ENCODE measurements at places on chromosomes 1 and 21.
A peak's percentile ranks its signal among the peaks of the same experiment; 100 is the strongest.

- no peaks in the 10 kb centered on the region for H3K27me3 ChIP-seq
- H3K36me3 ChIP-seq = peaks cover 19% of the 10 kb centered on the region
- peaks cover 15% of the 10 kb centered on the region for H3K4me1 ChIP-seq
- no peak overlapping the region for H3K27ac ChIP-seq
Observed at GRCh38 chr1:112614460-112615065, 4.4 kb downstream of the ST7L start.

- no peaks in the 10 kb centered on the region for H3K4me1 ChIP-seq
- H3K27ac ChIP-seq = no peak overlapping the region
- DNase-seq = no peak
- H3K4me3 ChIP-seq = no peak overlapping the region
- peaks cover 12% of the 10 kb centered on the region for H3K36me3 ChIP-seq
Observed at GRCh38 chr1:197130677-197131304, 15.7 kb downstream of the ASPM start.

GRCh38 chr1:167169642-167170041, 51.0 kb upstream of the POU2F1 start:
- H3K4me3 ChIP-seq = no peak overlapping the region
- H3K36me3 ChIP-seq = no peaks in the 10 kb centered on the region
- no peak for DNase-seq

DNA sequence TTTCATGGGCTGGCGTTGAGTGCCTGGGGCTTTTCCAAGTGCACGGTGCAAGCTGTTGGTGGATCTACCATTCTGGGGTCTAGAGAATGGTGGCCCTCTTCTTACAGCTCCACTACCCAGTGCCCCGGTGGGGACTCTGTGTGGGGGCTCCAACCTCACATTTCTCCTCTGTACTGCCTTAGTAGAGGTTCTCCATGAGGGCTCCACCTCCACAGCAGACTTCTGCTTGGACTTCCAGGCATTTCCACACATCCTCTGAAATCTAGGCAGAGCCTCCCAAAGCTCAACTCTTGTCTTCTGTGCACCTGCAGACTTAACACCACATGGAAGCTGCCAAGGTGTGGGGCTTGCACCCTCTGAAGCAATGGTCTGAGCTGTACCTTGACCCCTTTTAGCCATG, 82.1 kb downstream of the CCDC18 start:
- DNase-seq = no peak
- H3K4me3 ChIP-seq = no peak overlapping the region
- H3K36me3 ChIP-seq = peaks cover 62% of the 10 kb centered on the region
- no peaks in the 10 kb centered on the region for H3K4me1 ChIP-seq
- H3K27ac ChIP-seq = no peak overlapping the region

- H3K27ac ChIP-seq = no peak overlapping the region
- no peaks in the 10 kb centered on the region for H3K4me1 ChIP-seq
- peaks cover 20% of the 10 kb centered on the region for H3K36me3 ChIP-seq
Observed at GRCh38 chr21:32459972-32460371, 47.5 kb downstream of the EVA1C start.

GRCh38 chr1:153602749-153603148, 10.2 kb downstream of the S100A16 start:
- no peak for DNase-seq
- H3K27ac ChIP-seq = no peak overlapping the region
- H3K4me1 ChIP-seq = peaks cover 10% of the 10 kb centered on the region
- no peaks in the 10 kb centered on the region for H3K27me3 ChIP-seq
- no peaks in the 10 kb centered on the region for H3K36me3 ChIP-seq

DNA sequence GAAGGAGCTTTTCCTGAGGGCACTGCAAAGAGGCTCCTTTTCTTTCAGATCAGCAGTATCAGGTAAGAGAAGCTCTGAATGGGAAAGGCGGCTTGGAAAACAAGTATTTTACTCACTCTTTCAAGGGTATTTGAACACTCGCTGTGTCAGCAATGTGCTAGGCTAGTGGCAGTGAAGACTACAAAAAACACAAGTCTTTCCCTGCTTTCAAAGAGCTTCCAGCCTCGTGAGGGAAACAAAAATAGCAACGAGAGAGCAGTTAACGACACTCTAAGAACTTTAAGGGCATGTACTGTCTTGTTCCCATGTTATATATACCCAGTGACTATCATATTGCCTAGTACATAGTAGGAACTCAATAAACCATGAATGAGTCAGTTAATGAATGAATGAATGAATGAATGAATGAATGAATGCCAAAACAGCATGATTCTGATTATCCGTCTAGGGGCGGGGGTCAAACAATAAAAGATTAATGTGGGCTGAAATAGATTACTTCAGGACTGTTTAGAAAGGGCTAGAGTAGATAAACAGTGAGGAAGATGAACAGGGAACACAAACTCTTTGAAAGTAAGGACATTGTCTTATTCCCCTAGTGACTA, 14.2 kb upstream of the MCOLN3 start:
- no peaks in the 10 kb centered on the region for H3K36me3 ChIP-seq
- H3K27ac ChIP-seq = no peak overlapping the region
- H3K4me1 ChIP-seq = peaks cover 10% of the 10 kb centered on the region
- peak overlapping the region; percentile 82 for H3K4me3 ChIP-seq

- H3K4me1 ChIP-seq = peaks cover 61% of the 10 kb centered on the region
- no peaks in the 10 kb centered on the region for H3K27me3 ChIP-seq
- peaks cover 11% of the 10 kb centered on the region for H3K36me3 ChIP-seq
- peak overlapping the region; percentile 64 for H3K27ac ChIP-seq
- H3K4me3 ChIP-seq = no peak overlapping the region
Observed at GRCh38 chr1:43835082-43836021, 98.2 kb upstream of the ARTN start.

DNA sequence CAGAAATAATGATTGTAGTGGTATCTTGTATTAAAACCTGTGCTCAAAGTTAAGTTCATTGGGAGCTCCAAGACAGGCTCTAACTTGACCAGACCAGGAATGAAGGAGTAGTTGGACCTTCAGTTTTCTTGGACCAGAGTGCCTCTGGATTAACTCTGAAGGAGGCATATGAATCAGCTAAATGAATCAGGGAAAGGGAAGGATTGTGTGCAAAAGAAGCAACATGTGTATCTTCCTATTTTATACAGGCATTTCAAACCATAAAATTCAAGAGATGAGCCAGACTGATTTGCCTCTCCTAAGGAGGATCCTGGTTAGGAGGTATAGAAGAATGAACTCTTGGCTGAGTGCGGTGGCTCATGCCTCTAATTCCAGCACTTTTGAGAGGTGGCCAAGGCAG, 71.4 kb downstream of the CC2D1B start:
- H3K4me1 ChIP-seq = peaks cover 2% of the 10 kb centered on the region
- no peak overlapping the region for H3K4me3 ChIP-seq
- H3K36me3 ChIP-seq = no peaks in the 10 kb centered on the region
- DNase-seq = no peak
- no peak overlapping the region for H3K27ac ChIP-seq

DNA sequence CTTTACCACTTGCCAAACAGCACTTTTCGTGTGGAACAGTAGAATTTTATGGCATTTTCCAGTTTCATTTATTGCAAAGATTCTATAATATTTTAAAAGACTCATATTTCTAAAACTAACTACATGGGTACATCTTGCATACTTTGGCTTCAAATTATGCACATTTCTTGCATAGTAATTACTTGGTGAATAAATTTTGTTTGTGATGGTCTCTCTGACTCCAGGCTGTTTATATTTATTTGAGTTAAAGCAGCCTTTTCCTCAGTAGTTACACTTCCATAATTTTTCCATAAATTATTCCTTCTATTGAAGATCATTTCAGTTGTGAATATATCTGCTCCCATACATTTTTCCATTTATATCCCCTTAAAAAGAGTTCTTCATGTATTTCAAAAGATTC, 6.9 kb upstream of the NHLH2 start:
- H3K27me3 ChIP-seq = peaks cover 33% of the 10 kb centered on the region
- H3K27ac ChIP-seq = no peak overlapping the region
- no peaks in the 10 kb centered on the region for H3K4me1 ChIP-seq
- H3K4me3 ChIP-seq = no peak overlapping the region
- no peaks in the 10 kb centered on the region for H3K36me3 ChIP-seq

DNA sequence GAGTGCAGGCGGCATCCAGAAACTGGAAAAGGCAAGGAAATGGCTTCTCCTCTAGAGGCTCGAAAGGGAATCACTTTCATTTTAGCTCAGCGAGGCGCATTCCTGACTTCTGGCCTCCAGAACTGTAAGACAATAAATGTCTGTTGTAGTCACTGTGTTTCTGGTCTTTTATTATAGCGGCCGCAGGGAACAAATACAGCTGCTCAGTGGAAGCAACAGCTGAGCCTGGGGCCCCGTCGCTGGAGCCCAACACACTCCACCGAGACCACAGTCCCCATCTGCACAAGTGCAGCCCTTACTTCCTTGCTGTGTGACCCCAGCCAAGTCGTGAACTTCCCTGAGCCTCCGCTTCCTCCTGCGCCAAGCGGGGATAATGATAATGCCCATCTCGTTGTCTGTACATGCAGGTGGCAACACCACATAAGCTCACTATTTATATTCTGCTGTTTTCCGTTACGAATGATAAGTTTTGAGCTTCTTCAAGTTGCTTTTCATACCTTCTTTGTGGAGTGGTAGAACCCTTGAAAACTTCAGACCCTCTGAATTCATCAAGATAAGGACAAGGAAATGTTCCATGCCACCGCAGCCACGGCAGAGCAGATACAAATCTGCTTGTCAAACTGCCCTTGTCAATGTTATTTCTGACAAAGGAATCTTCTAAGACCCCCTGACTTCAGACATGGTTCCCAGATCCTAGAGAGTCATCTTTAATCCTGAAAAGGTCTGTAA, 3.2 kb upstream of the LAPTM5 start:
- H3K27me3 ChIP-seq = no peaks in the 10 kb centered on the region
- peak overlapping the region; percentile 46 for H3K27ac ChIP-seq
- no peak for DNase-seq
- peaks cover 5% of the 10 kb centered on the region for H3K36me3 ChIP-seq

GRCh38 chr1:113768916-113769600, 9.8 kb upstream of the PHTF1 start:
- H3K27ac ChIP-seq = no peak overlapping the region
- peak overlapping the region; percentile 3 for H3K4me3 ChIP-seq
- no peak for DNase-seq
- H3K4me1 ChIP-seq = peaks cover 32% of the 10 kb centered on the region

DNA sequence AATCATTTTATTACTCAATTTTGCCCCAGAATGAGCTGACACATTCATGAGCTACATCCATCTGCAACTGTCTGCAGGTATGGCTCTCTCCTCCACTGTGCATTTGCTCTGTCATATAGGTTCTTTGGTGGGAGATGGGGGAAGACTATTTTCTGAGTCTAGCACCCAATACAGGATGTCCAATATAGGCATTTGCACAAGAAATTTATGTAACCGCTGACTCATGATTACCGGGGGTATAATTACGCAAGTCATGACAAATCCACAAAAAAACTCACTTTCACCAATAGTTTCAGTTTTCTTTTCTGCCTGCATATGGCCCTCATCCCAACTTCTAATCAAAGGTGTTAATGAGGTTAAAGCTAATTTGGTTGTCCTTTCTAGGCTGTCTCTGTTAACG, 17.5 kb upstream of the VSIG8 start:
- no peak overlapping the region for H3K27ac ChIP-seq
- DNase-seq = no peak
- H3K27me3 ChIP-seq = no peaks in the 10 kb centered on the region
- no peaks in the 10 kb centered on the region for H3K4me1 ChIP-seq
- H3K36me3 ChIP-seq = no peaks in the 10 kb centered on the region
- H3K4me3 ChIP-seq = no peak overlapping the region

GRCh38 chr1:24491577-24492360, 10.9 kb upstream of the RCAN3 start:
- H3K27me3 ChIP-seq = no peaks in the 10 kb centered on the region
- peaks cover 50% of the 10 kb centered on the region for H3K4me1 ChIP-seq
- DNase-seq = no peak
- H3K4me3 ChIP-seq = no peak overlapping the region
- no peak overlapping the region for H3K27ac ChIP-seq
- peaks cover 1% of the 10 kb centered on the region for H3K36me3 ChIP-seq
